ENCODE measurements at places on chromosomes 3 and 15. TPM values are rescaled to one million over a fixed set of nuclear protein-coding genes. Genes with fewer than 3 reads are reported as not detected.

The CELF6 gene
- total RNA-seq, result 4.1 TPM

The TICRR gene
- not detected for total RNA-seq

DNA sequence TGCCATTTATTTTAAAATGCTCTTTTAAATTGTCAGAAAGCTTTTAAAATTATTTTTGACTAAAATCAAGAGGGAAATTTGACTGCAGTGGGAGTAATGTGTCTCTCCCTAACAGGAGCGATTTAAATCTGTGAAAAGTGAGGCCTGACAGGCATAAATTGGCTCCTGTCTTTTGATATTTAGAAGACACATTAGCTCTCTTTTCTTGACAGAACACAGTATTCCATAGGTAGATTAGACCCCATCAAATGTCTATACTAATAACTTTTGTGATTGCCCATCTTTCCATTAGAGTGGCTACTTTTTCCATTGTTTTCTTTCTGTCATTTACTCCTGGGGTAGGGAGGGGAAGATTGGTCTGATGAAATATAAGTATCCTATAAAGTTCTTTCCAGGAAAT, 866.3 kb downstream of the ROBO1 start:
- no peak overlapping the region for H3K4me3 ChIP-seq
- H3K27me3 ChIP-seq, result no peaks in the 10 kb centered on the region
- no peaks in the 10 kb centered on the region for H3K4me1 ChIP-seq
- no peak for DNase-seq
- H3K27ac ChIP-seq, result no peak overlapping the region

The UNC45A gene
- total RNA-seq, result 54.0 TPM

The IL17RC gene
- 59.4 TPM for total RNA-seq
